ENCODE measurements at places on chromosomes 12 and 14.
A peak's percentile ranks its signal among the peaks of the same experiment; 100 is the strongest.

GRCh38 chr12:132886529-132887477 is 602 bp downstream of the CHFR start:
- no peak for DNase-seq

DNA sequence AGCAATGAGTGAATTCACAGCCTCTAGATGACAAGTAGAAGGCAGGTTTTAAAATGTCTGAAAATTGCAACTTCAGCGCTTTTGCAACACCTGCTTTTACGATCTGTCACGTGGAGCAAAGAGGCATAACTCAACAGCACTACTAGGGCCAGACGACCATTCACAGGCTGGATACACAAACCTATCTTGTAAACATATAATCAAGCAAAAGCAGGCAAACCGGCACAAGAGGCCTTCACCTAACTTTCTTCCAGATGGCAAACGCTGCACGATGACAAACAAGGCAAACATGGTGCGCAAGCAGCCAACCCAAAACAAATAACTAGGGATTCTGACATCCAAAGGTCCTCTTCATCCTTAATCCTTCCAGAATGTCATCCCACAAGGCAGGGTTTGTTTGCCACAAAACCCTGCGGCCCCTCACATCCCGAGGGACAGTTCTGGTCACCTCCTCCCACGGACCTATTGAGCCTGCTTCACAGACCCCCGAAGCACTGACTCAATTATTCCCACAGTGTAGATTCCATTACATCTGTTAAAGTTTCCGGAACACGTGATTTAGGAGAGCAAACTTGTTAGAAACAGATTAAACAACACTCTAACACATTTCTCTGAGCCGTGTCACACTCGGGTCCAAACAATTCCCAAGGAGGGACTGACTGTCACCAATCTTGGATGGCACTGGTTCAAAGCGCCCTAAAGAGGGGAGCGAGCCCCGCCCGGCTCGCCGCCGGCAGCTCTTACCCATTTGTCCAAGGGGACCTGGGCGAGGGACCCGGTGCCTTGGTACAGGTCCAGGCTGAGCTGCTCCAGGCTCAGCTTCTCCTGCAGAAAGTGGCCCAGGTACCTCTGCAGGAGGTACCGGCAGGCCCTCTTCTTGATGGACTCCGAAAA is 823 bp downstream of the ATG2B start:
- peak; percentile 23 for DNase-seq

- no peak for DNase-seq
Observed at GRCh38 chr14:53032161-53032803, 81.4 kb upstream of the FERMT2 start.

- no peak for DNase-seq
Observed at GRCh38 chr12:112111931-112112330, 3.3 kb upstream of the NAA25 start.

GRCh38 chr12:95213928-95214327 is 3.3 kb downstream of the FGD6 start:
- DNase-seq: no peak
